ENCODE measurements at places on chromosomes 6 and 20.

DNA sequence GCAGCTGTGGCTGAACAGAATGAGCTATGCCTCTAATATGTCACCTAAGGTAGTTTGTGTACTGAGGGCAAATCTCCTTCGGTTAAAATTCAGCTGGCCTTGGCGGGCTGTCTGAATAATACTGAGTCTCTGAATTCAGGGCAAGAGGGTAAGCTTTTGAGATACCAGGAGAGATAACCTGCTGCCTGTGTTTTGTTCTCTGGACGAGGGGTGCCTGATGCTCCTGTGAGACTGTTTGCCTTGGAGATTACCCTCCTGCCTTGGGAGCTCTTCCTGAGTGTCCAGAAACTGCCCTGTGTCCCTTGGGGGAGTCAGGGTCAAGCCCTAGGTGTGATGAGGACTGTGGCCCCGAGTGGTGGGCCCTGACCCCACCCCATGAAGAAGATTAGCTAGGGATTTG is 282.9 kb downstream of the KIF16B start:
- no peak for DNase-seq

DNA sequence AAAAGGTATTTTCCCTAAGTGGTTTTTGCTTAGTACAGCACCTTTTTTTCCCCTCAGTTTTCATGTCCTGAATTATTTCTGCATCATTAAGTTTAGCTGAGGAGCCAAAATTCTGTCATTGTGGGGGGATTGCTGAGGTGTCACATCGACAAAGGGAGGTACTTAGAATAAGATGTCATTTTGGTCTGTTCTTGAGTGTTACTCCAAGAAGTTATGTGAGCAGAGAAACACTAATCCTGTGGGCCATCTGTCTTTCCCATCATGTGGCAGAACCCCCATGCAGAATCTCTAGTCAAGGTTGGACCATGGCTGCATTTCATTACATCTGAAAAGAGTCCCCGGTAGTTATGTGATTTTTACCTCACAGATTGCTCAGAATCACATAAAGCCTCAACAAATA is 167.8 kb upstream of the CENPW start:
- no peak for DNase-seq

DNA sequence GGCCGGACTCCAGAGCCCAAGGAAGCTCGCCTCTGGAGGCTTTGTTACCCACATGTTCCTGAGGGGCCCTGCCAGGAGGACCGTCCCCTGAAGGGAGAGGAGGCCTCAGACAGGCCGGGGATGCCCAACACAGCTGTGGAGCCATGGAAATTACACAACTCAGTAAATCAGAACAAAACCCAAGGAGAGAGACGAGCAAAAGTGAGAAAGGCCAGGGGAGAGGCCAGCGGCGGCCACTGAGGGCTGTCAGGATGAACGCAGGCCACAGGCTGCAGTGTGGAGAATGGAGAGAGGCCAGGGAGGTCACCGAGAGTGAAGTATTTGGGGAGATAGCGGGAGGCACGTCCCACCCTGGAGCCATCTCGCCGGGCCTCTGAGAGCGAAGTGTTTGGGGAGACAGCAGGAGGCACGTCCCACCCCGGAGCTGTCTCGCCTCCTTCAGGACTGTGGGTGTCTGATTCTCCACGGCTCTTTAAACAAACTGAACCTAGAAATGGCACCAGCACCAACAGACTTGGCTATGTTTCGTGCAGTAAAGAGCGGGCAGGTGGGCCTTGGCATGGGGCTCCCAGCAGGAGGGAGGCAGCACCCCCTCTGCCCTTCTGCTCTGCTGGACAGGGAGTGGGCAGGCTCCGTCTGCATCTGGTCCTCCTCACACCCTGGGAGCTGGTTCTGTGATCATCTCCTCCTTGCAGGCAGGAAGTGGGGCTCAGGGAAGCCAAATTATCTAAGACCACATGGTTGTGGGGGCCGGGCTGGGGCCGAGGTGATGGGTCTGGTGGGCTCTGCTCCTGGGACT is 91.0 kb downstream of the YTHDF1 start:
- DNase-seq = no peak

DNA sequence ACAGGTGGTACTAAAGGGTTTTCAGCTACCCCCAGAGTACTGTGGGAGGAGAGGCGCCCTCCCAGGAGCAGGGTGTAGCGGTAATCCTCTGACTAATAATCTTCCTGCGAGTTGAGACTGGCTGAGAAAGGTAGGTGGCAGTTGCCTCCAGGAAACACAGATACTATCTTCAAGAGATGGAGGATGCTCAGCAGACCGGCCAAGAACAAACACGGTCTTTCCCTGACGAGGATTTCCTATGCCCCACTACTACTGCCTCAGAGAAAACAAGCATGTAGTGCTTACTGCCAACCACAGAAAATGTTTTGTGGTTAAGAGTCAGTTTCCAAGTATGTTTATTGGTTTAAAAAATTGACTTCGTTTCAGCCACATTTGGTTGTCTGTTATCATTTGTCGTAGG is 26.8 kb downstream of the C6orf89 start:
- no peak for DNase-seq

- no peak for DNase-seq
Observed at GRCh38 chr20:62889871-62890270, 28.2 kb upstream of the TCFL5 start.

GRCh38 chr6:137829641-137830083 is 37.4 kb upstream of the TNFAIP3 start:
- no peak for DNase-seq

DNA sequence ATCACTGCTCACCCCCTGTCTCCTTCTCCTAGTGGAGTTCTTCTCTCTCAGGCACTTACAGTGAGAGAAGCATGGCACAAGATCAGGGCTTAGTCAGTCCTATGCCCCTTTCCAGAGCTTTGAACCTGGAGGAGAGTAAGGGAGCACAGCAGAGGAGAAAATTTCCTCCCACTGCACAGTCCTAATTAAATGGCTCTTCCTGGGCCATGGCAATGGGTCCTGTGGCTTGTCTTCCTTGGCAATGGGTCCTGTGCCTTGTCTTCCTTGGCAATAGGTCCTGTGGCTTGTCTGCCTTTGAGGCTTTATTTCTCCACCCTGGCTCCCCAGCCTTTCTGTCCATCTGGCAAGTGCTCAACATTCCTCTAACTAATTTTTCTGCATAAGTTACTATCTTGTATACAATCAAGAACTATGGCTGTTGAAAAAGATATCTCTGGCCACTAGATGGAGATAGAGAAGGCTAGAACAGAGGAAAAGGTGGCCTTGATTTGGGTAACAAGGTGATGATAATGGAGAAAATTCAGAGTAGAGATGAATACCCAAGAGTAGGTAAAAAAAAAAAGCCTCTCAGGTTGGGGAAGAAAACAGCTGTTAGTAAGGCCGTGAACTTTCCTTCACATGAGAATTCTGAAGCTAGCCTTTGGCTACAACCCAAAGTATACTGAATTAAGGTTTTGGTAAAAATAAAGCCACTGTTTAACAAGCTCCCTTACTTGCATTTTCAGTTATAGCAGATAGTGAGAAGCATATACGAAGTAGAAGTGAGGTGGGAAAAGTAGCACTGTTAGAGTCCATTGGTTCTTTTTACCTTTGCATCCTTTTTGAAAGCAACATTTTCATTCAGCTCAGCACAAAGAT is 504.9 kb downstream of the DOK5 start:
- no peak for DNase-seq
